ENCODE measurements at places on chromosomes 7 and 10. TPM values are rescaled to one million over a fixed set of nuclear protein-coding genes. Genes with fewer than 3 reads are reported as not detected.

DNA sequence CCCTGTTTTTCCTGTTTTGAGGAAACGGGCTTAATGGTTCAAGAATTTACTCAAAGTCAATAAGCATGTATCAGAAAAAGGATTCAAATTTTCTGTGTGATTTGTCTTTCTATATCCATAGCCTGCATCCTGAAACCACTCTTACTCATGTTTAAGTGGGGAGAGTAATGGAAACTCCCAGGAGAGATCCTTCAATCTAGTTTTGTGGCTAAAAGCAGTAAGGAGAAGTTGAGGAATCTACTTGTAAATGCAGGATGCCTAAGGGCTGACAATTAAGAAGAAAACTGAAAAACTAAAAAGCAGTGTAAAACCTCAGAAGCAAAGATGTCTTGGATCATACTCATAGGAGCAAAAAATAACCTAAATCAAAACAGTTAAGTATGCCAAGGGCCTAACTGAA is 68.1 kb upstream of the GRID1 start:
- no peak for DNase-seq
- no peak overlapping the region for H3K4me3 ChIP-seq
- H3K36me3 ChIP-seq, result peaks cover 30% of the 10 kb centered on the region
- H3K27ac ChIP-seq, result no peak overlapping the region
- H3K27me3 ChIP-seq, result no peaks in the 10 kb centered on the region
- H3K4me1 ChIP-seq, result no peaks in the 10 kb centered on the region

The CD36 gene
- 421 TPM for total RNA-seq

GRCh38 chr10:45253183-45253914 is 62.1 kb downstream of the OR13A1 start:
- no peaks in the 10 kb centered on the region for H3K36me3 ChIP-seq
- no peak for DNase-seq
- H3K4me1 ChIP-seq, result no peaks in the 10 kb centered on the region
- H3K4me3 ChIP-seq, result no peak overlapping the region
- no peak overlapping the region for H3K27ac ChIP-seq

The TMEM229A gene
- 0.59 TPM for total RNA-seq

DNA sequence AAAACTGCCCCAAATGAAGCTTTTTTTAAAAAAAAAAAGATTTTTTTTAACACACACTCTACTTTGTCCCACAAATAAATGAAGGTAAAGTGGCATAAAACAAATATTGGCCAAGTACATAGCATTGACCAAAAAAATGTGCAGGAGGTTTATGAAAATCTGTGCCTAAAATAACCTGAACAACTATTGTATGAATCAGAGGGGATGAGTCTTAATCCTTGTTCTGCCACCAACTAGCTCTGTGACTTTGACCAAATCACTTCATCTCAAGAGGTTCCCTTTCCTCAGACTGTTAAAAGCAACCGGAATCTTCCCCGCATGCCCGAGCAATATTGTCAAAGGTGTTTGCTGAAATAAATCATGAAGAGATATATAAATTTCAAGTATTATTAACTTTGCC is 150.4 kb upstream of the NEBL start:
- H3K36me3 ChIP-seq, result no peaks in the 10 kb centered on the region
- no peak for DNase-seq
- no peak overlapping the region for H3K4me3 ChIP-seq
- H3K27ac ChIP-seq, result no peak overlapping the region
- H3K27me3 ChIP-seq, result no peaks in the 10 kb centered on the region

The OR2A7 gene
- 0.94 TPM for total RNA-seq

The CDK1 gene
- total RNA-seq, result 0.79 TPM

DNA sequence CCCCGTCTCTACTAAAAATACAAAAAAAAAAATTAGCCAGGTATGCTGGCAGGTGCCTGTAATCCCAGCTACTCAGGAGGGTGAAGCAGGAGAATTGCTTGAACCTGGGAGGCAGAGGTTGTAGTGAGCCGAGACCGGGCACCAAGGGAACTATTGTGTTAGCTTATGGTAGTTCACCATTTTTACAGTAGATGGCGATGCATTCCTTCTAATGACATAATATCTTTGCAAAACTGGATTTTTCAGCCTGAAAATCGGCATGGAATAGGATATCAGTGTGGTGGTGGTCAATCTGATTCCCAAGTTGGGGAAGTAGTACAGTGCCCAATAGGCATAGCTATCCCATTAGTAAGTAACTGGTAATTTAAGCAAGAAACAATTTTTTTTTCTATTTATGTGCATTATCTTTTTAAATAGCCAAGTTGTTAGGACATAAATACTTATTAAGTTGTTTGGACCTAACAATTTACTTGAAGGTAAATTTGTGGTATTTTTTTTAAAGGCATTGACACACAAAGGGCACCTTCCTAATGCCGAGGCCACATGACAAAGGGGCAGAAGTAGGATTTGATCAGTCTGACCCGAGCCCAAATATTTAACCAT is 17.6 kb upstream of the IMPDH1 start:
- no peaks in the 10 kb centered on the region for H3K27me3 ChIP-seq
- no peak overlapping the region for H3K4me3 ChIP-seq
- no peaks in the 10 kb centered on the region for H3K4me1 ChIP-seq
- no peaks in the 10 kb centered on the region for H3K36me3 ChIP-seq
- DNase-seq, result no peak

DNA sequence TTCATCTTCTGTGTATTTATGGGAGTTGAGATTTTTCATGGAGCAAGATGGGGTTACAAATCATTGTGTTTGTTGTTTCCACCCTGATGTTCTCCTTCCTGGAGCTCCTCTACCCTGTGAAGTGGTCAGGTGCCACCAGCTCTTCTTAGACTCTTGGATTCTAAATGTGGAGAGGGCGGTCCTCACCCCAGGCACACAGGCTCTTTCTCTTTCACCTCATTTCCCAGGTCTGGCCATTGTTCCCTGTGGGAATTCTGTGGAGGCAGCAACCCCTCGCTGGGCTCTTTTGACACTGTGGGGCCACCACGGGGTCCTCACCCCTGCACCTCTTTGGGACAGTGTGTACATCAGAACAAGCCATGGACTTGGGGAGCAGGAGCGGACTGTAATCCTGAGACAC is 95.9 kb downstream of the TRRAP start:
- no peaks in the 10 kb centered on the region for H3K4me1 ChIP-seq
- peaks cover 81% of the 10 kb centered on the region for H3K36me3 ChIP-seq
- DNase-seq, result no peak
- H3K4me3 ChIP-seq, result no peak overlapping the region
- H3K27ac ChIP-seq, result peak overlapping the region; percentile 67
- H3K27me3 ChIP-seq, result no peaks in the 10 kb centered on the region

DNA sequence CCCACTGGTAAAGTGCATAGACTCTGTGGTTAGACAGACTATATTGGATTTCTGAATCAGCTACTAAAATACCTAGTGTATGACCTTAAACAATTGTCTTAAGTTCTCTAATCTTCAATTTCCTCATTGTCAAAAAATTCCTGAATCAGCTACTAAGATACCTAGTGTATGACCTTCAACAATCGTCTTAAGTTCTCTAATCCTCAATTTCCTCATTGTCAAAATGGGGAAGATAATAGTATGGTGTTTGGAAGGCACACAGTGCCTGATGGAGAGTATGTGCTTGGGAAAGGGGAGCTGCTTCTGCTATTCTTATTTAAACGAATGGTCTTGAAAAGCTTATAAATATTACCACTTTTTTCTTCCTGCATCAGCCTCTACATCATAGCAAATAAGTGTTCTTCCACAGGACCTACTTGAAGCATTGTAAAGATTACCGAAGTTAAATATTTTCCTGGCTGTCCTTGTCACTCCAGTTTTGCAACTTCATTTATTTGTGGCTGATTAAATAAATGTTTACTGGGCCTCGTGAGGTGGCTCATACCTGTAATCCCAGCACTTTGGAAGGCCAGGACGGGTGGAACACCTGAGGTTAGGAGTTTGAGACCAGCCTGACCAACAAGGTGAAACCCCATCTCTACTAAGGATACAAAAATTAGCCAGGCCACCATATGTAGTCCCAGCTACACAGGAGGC is 64.4 kb upstream of the ITGA8 start:
- H3K36me3 ChIP-seq, result peaks cover 13% of the 10 kb centered on the region
- no peak overlapping the region for H3K4me3 ChIP-seq
- H3K27me3 ChIP-seq, result no peaks in the 10 kb centered on the region
- H3K27ac ChIP-seq, result no peak overlapping the region
- no peaks in the 10 kb centered on the region for H3K4me1 ChIP-seq
- DNase-seq, result no peak

The GPR37 gene
- 1.1 TPM for total RNA-seq

DNA sequence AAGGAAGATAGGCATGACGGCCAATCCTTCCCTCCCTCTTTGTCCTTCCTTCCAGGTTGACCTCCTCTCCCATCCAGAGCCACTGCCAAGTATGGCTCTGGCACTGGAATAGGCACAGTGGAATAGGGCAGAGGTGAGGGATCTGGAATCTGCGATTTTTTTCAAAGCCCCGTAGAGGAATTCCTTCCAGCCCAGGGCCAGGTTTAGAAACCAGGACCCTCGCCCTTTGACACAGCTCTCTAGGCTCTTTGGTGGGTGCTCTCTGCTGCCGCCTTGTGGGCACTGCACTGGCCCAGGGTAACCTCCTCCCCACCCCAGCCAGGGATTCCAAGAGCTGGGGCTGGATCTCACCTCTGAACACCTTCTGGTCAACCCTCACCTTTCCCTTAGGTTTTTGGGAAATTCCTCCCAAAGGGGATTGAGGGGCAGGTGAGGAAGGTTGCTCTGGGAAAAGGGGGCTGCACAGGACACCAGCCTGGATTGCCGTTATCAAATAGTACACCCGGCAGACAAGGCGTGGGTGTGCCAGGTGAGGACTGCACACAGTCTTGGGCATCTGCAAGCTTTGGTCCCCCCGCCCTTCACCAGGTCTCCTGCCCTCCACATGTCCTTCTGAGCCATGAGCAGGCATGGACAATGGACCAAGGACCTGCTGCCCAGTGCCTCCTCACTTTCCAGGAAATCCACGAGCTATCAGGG is 22.8 kb downstream of the C10orf105 start:
- H3K4me3 ChIP-seq, result no peak overlapping the region
- no peaks in the 10 kb centered on the region for H3K36me3 ChIP-seq
- no peaks in the 10 kb centered on the region for H3K4me1 ChIP-seq
- DNase-seq, result no peak
- H3K27me3 ChIP-seq, result no peaks in the 10 kb centered on the region

The RBP3 gene
- total RNA-seq, result not detected

DNA sequence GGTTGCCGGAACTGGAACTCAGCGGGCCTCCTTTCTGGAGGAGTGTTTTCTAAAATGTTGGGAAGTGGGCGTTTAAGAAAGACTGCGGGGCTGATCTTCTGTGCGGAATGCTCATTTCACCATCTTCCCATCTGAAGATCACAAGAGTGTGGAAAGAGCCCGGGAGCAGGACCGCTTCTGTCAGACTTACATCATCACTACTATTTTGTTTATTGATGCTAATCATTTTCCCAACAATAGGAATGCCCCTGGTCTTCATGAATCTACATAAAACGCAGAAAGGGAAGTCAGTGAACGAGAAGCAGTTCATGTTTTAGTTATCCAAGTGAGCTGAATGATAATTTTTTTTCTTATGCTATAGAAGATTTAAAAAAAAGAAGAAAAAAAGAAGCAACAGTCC is 447.8 kb upstream of the MKI67 start:
- no peaks in the 10 kb centered on the region for H3K36me3 ChIP-seq
- no peak overlapping the region for H3K27ac ChIP-seq
- no peak overlapping the region for H3K4me3 ChIP-seq
- DNase-seq, result no peak
- no peaks in the 10 kb centered on the region for H3K4me1 ChIP-seq

GRCh38 chr7:92528958-92529264 is 316 bp downstream of the RBM48 start:
- peak overlapping the region; percentile 91 for H3K4me3 ChIP-seq
- no peak for DNase-seq

The TEX36 gene
- total RNA-seq, result not detected

- H3K4me1 ChIP-seq, result no peaks in the 10 kb centered on the region
- no peak for DNase-seq
- H3K27me3 ChIP-seq, result no peaks in the 10 kb centered on the region
- H3K36me3 ChIP-seq, result no peaks in the 10 kb centered on the region
- no peak overlapping the region for H3K27ac ChIP-seq
- no peak overlapping the region for H3K4me3 ChIP-seq
Measured at GRCh38 chr7:68438811-68439210, 1159.5 kb upstream of the AUTS2 start.

The OLAH gene
- 0.24 TPM for total RNA-seq

DNA sequence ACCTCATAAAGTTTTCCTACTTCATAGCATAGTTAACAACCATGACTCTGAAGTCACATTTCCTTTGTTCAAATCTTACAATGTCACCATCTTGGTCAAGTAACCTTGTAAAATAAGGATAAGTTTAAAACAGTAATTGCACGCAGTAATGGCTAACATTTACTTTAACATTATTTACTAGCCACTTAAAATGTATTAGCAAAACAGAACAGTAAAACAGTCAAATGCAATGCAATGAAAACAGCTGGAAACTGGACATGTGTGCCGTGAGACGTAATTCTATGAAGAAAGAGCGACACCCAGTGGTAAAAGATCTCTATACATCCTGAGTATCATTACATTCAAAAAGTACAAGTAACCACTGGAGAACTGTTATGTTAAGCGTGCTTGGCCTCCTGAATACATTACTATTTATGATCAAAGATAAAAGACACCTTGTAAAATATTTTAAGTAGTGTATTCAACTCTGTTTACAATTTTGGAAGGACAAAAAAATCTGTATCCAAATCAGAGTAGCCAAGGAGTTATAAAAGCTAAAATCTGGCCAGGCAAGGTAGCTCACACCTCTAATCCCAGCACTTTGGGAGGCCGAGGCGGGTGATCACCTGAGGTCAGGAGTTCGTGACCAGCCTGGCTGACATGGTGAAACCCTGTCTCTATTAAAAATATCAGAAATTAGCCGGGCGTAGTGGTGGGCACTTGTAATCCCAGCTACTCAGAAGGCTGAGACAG is 27.2 kb downstream of the ATE1 start:
- no peak for DNase-seq
- no peaks in the 10 kb centered on the region for H3K27me3 ChIP-seq
- H3K4me1 ChIP-seq, result peaks cover 5% of the 10 kb centered on the region
- H3K27ac ChIP-seq, result no peak overlapping the region
- H3K4me3 ChIP-seq, result no peak overlapping the region
- H3K36me3 ChIP-seq, result peaks cover 26% of the 10 kb centered on the region

DNA sequence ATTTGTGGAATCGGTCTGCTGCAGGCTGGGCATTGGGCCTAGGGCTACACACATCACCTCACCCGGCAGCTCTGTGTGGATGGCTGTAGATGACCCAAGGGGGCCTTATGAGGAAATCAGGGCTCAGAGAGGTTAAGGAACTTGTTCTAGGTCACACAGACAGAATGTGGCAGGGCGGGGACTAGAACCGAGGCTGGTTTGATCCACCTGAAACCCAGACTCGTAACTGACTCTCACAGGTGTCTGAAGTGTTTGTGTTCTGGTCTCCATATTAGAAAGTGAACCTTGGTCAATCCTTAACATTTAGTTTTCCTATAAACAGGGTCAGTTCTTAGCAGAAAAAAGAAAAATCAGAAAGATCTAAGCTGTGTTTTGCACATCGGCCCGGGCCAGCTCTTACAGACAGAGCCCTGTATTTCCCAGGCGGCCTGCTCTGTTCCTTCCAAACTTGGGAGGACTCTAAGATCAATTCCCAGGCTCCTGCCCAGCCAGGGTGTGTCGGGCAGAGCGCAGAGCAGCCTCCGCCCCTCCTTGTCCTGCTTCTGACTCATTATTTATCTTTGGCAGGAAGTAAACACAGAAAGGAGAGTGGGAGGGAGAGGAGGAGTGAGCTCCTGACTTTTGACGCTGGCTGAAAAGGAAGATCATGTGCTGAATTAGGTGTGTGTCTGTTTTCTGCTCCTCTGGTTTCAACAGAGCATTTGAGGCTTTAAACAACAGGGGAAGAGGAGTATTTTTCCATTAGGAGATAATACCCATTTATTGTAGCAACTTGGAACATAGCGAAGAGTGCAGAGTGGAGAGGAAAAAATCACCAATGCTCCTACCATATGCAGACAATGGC is 74.1 kb downstream of the TACC2 start:
- DNase-seq, result peak; percentile 90
- H3K4me3 ChIP-seq, result no peak overlapping the region
- no peaks in the 10 kb centered on the region for H3K36me3 ChIP-seq
- H3K27me3 ChIP-seq, result no peaks in the 10 kb centered on the region
- H3K27ac ChIP-seq, result peak overlapping the region; percentile 95

The PON3 gene
- total RNA-seq, result not detected
